ENCODE measurements at places on chromosomes 6 and 20.

DNA sequence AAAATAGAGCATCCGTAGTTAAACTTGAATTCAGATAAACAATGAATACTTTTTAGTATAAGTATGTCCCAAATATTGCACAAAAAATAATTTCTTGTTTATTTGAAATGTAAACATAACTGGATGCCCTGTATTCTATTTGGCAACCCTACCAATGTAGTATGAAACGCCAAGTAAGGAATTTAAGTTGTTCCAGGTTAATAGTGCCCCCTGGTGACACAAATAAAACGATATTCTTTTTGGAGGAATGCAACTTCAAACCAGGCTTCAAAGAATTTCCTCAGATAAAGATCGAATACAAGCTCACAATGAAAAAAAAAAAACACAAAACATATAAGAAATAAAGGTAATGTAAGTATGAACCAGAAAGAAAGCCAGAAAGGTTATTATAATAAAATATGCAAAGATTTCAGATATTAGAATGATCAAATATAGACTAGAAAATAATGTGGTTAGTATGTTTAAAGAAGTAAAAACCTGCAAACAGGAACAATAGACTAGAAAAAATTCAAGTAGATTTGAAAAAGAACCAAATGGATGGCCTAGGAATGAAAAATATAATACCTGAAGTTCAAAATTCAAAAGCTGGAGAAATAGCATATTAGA lies 18.4 kb upstream of the AKAP7 start:
- DNase-seq: no peak

GRCh38 chr20:17712708-17713107 lies 12.9 kb downstream of the BANF2 start:
- DNase-seq: no peak

- no peak for DNase-seq
Measured at GRCh38 chr20:60362531-60362930, 404.3 kb downstream of the CDH26 start.

- DNase-seq: no peak
Measured at GRCh38 chr20:56735084-56735642, 106.1 kb downstream of the TFAP2C start.

DNA sequence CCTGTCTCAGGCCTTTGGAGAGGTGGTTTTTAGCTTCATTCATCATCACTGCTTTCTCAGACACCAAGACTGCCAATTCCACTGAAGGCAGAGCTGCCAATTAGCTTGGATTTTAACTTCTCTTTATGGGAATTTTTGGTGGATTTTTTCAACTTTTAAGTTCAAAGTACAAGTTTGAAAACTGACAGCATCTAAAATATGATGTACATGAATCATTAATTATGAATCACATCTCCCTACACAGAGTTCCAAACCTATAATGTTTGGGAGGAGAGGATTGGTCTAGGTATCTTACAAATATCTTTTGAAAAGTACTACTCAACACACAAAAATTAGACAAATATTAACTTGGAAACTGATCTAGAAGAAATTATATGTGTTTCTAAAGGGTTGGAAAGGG lies 25.5 kb downstream of the CNKSR3 start:
- DNase-seq: no peak

- DNase-seq: no peak
Measured at GRCh38 chr6:160933256-160933655, 58.3 kb upstream of the MAP3K4 start.

DNA sequence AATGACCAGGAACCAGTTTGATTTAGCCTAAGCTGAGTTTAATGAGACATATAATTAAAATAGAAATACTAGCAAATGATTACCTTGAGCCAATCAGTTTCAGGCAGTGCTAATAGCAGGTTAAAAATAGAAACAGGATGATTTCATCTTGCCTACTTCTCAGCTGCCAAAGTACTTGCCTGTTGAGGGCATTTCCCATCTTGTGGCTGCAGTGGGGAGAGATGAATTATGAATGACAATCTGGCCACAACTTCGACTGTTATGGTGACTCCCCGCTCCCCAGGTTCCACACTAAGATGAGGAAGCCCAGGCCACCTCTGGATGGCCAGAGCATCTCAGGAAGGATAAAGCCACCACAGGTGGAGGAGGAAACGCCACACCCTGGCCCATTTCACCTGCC lies 31.3 kb downstream of the MBOAT1 start:
- DNase-seq: no peak

DNA sequence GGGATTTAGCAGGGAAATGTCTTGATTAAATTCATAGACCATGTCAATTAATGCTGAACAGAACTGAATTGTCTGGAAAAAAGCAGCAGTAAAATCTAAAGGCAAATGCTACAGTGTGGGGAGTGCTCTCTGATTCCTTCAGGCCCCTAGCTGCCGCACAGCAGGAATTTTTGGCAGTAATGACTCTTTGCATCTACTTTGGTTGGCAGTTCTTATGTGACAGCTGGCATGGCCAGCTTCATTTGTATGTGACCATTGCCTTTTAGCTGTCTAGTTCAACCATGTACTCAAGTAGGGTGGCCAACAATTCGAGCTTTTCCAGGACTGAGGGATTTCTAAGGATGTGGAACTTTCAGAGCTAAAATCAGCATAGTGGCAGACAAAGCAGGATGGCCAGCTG lies 499.1 kb upstream of the MAN1A1 start:
- DNase-seq: no peak

- no peak for DNase-seq
Measured at GRCh38 chr6:12636336-12636735, 80.2 kb upstream of the PHACTR1 start.

DNA sequence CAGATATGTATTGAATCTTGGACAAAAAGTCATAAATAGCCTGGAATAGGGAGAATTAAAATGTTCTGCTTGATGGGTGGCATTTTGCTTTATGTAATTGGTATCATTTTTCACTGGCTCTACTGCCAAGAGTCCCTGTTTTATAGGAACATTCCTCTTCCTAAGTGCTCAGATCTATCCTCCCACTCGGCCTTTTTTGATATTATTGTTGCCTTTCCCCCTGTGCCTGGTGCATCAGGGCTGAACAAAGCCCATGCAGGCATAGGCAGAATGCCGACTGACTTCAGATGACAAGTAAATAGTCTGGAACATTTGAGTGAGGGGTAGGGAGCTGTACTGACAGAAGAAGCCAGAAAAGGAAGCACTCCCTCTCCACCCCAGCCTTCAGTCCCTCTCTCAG lies 127.0 kb downstream of the PKHD1 start:
- no peak for DNase-seq

All from stimulated activated CD8-positive, alpha-beta memory T cell treated with anti-CD3 and anti-CD28 coated beads, Interleukin-4, amount 100 ng/mL, for 4 hours (primary cell).